Suprapubic skin (tissue), 4 donors: ENCODE measurements at places on chromosomes 1 and 21. TPM values are rescaled to one million over a fixed set of nuclear protein-coding genes. Genes with fewer than 3 reads are reported as not detected.

Gene RAP1GAP
- total RNA-seq = 4.1 TPM

Gene NCMAP
- total RNA-seq = 0.34 TPM

Gene UBL4B
- total RNA-seq = 0.48 TPM

Gene RHCE
- 1.1 TPM for total RNA-seq

Gene SLC6A9
- total RNA-seq = 74.6 TPM

Gene UBXN10
- total RNA-seq = 0.76 TPM

Gene MPL
- not detected for total RNA-seq

Gene NEGR1
- 9.9 TPM for total RNA-seq

Gene ST6GALNAC5
- 1.5 TPM for total RNA-seq

Gene FAM163A
- not detected for total RNA-seq

Gene IFNLR1
- 16.1 TPM for total RNA-seq

Gene SPRR2B
- total RNA-seq = 2.0 TPM
